Caudate nucleus (tissue), 63 donors: ENCODE measurements at places on chromosomes 5 and 9.

DNA sequence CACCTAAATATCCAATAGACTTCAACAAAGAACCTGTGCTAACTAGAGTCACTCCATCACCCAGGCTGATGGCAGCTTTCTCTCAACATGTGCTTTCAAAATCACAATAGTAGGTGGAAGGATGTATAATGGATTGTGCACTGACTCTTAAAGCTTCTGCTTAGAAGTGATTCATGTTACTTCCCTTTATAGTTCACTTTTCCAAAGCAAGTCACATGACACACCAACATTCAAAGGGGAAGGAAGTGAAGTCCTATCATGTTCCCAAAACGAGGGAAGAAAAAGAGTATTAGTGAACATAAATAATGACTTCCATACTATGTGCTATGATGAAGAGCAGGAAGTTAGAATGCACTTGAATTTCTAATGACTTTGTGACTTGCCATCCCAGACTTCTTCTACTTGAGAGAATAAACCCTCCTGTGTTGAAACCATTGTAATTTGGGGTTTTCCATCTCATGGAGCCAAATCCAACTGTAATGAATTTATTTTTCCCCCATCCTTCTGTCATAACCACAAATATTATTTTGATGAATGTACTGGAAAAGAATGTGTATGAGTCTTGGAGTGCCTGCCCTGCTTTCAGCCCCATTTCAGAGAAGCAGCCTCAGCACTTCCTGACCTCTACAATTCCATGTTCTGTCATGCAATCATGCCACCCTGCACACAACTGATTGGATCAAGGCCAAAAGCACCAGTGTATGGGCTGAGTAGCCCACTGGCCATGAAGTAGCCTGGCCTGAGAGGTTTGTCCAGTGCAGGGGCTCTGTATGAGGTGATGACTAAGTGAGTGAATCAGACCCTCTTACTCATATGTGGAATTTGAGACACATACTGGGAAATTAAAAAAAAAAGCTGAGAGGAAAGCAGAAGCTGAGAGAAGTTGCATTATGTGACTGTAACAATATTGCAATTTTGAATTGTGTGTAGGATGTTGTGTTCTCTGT lies 525.9 kb upstream of the CLINT1 start:
- DNase-seq, result no peak

DNA sequence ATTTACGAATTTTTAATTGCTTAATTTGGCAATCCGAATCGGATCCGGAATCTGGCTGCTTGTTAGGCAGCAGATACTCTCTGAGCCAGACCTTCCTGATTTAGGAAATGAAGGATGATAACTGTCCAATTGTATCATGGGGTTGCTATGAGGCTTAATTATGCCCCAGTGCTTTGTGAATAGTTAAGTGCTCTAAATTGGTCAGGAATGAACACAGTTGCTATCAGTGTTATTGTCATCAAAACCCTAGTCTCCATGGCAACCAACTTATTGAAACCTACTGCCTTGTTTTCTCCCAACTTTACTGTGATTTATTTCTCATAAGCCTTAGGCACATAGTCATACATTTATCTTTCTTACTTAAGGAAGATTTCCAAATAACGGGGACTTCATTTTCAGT lies 47.9 kb downstream of the MAMDC2 start:
- DNase-seq, result no peak

- DNase-seq, result no peak
Observed at GRCh38 chr5:174245516-174246075, 200.1 kb downstream of the NSG2 start.

- no peak for DNase-seq
Observed at GRCh38 chr9:90775657-90776056, 26.0 kb upstream of the SYK start.

DNA sequence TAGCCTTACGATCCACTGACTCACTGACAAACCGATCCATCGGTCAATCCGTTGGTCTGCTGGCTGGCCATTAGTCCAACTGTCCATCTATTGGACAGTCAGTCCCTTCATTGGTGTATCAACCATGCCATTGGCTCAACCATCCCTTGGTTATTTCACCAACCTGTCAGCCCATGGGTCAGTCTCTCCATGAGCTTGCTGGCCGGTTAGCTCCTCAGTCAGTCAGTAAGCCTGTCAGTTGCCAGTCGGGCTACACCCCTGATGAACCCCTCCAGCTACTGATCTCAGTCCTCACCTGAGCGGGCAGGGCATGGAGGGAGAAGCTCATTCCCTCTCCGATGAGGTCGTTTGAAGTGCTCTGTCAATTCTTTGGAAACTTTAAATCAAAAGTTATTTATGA lies 166.5 kb downstream of the FGF18 start:
- no peak for DNase-seq

- no peak for DNase-seq
Observed at GRCh38 chr5:64690417-64691151, at the start of gene SHISAL2B. TSS of gene SHISAL2B (plus strand) at chr5:64690503. CDS start at chr5:64690624, 121 bp downstream.

- no peak for DNase-seq
Observed at GRCh38 chr5:172540099-172540870, 86.0 kb upstream of the SH3PXD2B start.

GRCh38 chr5:107389775-107390148 lies 281.0 kb downstream of the EFNA5 start:
- DNase-seq, result no peak

DNA sequence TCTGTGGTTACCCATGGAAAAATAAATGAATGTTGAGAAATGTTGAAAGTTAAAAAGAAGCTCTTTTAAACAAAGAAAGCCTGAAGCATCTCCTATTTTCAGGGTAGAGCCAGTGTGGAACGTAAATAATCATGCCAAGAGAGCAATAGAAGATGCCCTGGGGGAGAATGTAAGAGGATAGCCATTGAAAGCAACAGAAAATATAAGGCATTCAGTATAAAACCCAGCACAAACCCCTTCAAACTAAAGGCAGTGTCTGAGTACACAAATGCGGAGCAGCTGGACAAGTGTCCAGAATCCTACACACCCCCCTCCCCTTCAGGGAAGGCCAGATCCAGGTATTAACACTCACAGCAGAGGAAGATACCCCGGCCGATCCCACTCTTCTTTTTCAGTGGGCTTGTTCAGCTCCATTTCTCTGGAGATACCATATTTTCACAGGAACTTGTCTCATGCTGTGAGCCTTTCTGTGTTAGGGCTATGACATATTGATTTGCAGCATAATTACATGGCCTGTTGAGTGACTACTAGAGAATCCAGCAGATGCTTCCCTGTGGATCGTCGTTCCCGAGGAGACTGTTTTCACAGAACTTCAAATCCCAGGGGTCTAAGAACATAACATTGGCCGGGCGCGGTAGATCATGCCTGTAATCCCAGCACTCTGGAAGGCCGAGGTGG lies 101.2 kb downstream of the PLK2 start:
- DNase-seq, result no peak

GRCh38 chr9:105479846-105480245 lies 32.0 kb downstream of the FSD1L start:
- DNase-seq, result no peak

- no peak for DNase-seq
Observed at GRCh38 chr5:60161340-60161934, 267.9 kb upstream of the PDE4D start.

- DNase-seq, result no peak
Observed at GRCh38 chr9:106755736-106756135, 107.2 kb upstream of the ZNF462 start.

DNA sequence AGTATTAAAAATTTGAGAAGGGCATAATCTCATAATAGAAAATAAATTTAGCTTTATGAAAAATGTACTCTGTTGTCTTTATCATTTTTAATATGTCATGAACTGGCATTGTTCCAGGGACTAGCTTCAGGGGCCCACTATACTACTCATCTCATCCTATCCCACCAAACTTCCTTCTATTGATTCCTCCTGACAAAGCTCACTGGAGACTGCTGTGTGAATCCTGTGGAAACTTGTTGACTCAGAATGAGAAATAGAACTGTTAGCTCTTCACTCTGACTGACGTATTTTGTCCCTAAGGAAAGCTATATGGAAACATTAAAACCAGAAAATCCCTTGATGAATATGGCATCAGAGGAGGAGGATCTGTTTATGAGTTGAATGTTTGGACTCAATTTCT lies 29.8 kb upstream of the BNIP1 start:
- no peak for DNase-seq

DNA sequence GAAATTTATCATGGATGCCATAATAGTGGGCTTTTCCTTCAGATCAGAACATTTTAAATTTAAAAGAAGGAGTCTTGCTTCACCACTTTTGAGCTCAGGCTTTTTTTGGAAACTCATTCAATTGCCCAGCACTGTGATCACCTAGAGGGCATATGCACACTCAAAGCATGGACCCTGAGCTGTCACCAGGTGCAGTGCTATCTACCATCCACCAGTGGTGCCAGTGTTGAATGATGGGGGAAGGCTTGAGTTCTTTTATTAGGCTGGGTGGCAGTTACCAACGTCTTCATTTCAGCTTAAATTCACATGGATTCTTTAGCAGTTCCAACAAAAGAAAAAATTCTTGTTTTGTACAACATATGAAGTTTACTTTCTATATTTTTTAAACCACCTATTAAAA lies 164.1 kb downstream of the CFAP90 start:
- DNase-seq, result no peak

DNA sequence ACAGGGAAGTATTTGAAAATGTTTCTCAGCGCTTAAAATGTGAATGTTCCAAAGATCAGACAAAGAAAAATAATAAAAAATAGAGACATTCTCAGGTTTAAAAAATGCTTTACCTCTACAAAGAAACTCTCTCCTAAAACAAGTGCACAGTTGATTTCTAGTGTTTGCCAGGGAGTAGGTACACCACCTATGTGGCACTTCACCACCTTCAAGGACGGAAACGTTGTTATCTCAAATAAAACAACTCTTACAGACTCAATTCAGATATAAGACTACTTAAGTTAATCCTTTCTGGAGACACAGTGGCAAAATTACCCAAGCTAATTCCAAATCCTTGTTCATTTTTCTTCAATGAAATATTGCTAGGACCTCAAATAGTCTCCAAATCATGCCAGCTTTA lies 286.4 kb upstream of the ISL1 start:
- no peak for DNase-seq

GRCh38 chr9:99474186-99474585 lies 252.1 kb downstream of the SEC61B start:
- DNase-seq, result no peak

GRCh38 chr5:32225445-32225844 lies 51.3 kb upstream of the GOLPH3 start:
- no peak for DNase-seq

DNA sequence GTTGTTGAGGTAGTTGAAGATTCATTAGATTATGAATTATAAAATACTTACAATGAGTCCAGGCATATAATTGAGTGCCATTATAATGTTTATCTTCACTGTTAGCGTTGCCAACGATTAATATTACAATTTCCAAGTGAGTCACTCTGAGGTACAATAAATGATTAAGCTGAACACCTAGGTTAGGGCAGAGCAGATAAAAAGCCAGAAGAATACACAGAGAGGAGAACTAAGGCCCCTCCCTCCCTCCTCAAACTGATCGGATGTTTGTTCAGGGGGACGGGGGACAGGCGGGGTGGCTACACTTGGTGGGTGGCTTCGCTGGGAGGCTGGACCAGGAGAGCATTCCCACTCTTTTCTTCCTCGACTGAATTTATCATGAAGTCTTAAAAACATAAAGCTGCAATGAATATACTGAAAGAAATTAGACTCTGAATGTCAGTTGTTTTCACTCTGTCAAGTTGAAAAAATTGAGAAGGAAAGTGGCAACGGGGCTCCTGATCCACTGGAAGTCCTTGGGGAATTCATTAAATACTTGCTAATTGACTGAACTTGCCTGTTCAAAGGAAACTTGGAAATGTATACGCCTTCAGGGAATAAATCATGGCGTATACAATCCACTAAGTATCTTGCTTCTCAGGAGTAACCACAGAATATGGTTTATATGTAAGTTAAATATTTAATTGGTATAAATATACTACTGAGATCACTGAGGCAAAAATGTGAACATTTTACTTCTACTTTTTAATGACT lies 198.1 kb downstream of the TSSK1B start:
- DNase-seq, result no peak

DNA sequence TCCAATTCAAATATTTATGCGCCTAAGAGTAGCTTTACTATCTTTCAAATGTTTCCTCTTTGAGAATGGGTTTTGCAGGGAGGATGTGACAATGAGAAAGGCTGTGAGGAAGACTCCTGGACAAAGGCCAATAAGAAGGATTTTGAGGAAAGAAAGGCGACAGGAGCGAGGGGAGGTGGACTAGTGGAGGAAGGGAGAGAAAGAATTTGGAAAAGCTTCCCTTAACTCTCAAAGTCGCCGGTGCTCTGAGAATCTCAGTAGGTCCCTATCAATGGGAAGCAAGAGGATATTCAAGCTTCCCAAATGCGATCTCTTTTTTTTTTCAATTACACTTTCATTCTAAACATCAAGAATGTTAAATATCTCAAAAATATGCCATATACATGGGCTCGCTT lies 2.8 kb upstream of the CDC20B start:
- DNase-seq, result no peak

GRCh38 chr5:86546582-86546981 lies 71.2 kb upstream of the COX7C start:
- no peak for DNase-seq

- no peak for DNase-seq
Observed at GRCh38 chr9:125486152-125486508, 220.9 kb downstream of the MAPKAP1 start.
